ENCODE measurements at places on chromosomes 3 and 15.

- H3K4me1 ChIP-seq: no peaks in the 10 kb centered on the region
- H3K36me3 ChIP-seq: no peaks in the 10 kb centered on the region
- no peak for DNase-seq
- no peak overlapping the region for H3K4me3 ChIP-seq
- no peaks in the 10 kb centered on the region for H3K27me3 ChIP-seq
Observed at GRCh38 chr3:133196527-133196926, 158.3 kb downstream of the TMEM108 start.

- no peak for DNase-seq
- no peak overlapping the region for H3K27ac ChIP-seq
- H3K27me3 ChIP-seq: no peaks in the 10 kb centered on the region
- H3K4me3 ChIP-seq: no peak overlapping the region
- no peaks in the 10 kb centered on the region for H3K36me3 ChIP-seq
Observed at GRCh38 chr3:114155370-114155821, 23.5 kb downstream of the DRD3 start.

DNA sequence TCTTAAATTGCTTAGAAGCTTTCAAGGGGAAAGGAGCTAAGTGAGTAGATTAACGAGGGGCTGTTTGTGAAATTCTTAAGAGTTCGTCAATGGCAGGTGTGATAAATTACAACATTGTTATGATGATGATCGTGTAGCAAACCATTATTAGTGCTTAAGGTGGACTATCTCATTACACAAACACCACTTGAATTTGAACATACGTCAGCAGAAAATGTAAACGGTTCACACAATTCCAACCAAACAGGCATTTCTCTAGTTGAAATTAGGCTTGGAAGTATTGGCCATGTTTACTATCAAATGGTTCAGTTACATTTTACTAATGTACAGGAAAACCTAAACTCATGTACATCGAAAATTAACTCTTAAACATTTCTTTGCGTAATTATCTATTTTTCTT, 102.8 kb downstream of the PYDC2 start:
- no peaks in the 10 kb centered on the region for H3K27me3 ChIP-seq
- H3K4me1 ChIP-seq: no peaks in the 10 kb centered on the region
- no peak overlapping the region for H3K27ac ChIP-seq
- no peaks in the 10 kb centered on the region for H3K36me3 ChIP-seq
- no peak overlapping the region for H3K4me3 ChIP-seq
- DNase-seq: no peak

DNA sequence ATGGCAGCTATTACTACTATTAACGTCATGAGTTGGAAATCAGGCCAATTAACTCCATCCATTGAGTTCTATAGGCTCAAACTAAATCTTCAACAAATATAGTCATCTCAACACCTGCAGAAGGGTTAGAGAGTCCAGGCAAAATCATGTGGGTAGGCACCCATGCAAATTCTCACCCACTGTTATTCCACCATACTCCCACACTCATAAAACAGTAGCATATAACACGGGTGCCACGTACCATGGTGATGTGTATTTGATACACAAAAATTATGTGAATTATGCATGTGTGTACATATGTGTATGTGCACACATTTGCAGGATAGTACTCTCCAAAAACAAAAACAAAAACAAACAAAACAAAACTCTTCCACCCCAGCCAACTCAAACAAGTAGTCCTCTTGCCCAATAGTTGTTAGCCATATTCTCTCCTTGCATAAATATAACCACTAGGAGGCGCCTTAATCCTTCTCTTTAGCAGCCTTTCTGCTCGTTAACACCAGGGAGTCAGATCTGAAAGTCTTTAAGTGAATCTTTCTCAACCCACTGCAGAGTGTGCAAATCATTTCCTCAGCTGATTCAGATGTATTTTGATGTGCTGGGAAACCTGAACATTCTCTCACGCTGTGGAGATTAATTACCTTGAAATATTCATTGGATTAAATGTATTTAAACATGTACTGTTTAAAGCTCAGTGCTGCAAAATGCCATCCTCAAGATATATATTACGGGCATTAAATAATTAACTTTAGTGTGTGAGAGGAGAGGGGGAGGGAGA, 38.0 kb upstream of the COPB2 start:
- DNase-seq: no peak
- no peaks in the 10 kb centered on the region for H3K36me3 ChIP-seq
- H3K4me3 ChIP-seq: no peak overlapping the region
- no peak overlapping the region for H3K27ac ChIP-seq

DNA sequence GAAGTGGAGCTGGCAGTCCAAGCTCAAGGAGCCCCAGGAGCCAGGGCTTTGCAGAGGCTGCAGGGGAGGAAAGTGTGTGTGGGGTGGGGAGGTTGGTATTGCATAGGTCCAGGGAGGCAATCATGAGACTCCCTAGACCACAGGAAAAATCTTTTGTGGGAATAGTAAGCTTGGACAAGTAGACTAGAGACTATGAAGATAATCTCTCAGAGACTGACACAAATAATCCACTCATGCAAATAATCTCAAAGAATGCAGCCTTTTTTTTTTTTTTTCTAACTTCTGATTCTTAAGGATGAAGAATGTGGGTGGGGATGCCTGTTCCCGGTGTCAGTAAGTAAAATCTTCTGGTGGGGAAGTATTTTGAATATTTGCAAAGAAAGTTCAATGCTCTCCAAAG, 113.7 kb downstream of the GREM1 start:
- no peak for DNase-seq
- H3K27me3 ChIP-seq: no peaks in the 10 kb centered on the region
- no peaks in the 10 kb centered on the region for H3K36me3 ChIP-seq
- no peaks in the 10 kb centered on the region for H3K4me1 ChIP-seq
- H3K4me3 ChIP-seq: no peak overlapping the region

- no peak overlapping the region for H3K4me3 ChIP-seq
- no peak for DNase-seq
- H3K27me3 ChIP-seq: no peaks in the 10 kb centered on the region
- no peak overlapping the region for H3K27ac ChIP-seq
- H3K4me1 ChIP-seq: no peaks in the 10 kb centered on the region
Observed at GRCh38 chr3:37833302-37834186, 28.1 kb upstream of the CTDSPL start.

DNA sequence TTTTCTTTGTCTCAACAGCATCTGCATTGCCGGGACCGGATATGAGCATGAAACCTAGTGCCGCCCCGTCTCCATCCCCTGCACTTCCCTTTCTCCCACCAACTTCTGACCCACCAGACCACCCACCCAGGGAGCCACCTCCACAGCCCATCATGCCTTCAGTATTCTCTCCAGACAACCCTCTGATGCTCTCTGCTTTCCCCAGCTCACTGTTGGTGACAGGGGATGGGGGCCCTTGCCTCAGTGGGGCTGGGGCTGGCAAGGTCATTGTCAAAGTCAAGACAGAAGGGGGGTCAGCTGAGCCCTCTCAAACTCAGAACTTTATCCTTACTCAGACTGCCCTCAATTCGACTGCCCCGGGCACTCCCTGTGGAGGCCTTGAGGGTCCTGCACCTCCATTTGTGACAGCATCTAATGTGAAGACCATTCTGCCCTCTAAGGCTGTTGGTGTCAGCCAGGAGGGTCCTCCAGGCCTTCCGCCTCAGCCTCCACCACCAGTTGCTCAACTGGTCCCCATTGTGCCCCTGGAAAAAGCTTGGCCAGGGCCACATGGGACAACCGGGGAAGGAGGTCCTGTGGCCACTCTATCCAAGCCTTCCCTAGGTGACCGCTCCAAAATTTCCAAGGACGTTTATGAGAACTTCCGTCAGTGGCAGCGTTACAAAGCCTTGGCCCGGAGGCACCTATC, 5.0 kb downstream of the NUTM1 start:
- no peak for DNase-seq
- no peaks in the 10 kb centered on the region for H3K27me3 ChIP-seq
- no peaks in the 10 kb centered on the region for H3K36me3 ChIP-seq
- H3K4me1 ChIP-seq: no peaks in the 10 kb centered on the region
- no peak overlapping the region for H3K4me3 ChIP-seq

- peak overlapping the region; percentile 78 for H3K27ac ChIP-seq
- H3K4me1 ChIP-seq: peaks cover 79% of the 10 kb centered on the region
- peaks cover 61% of the 10 kb centered on the region for H3K36me3 ChIP-seq
- no peaks in the 10 kb centered on the region for H3K27me3 ChIP-seq
- no peak overlapping the region for H3K4me3 ChIP-seq
- peak; percentile 33 for DNase-seq
Observed at GRCh38 chr15:64856429-64857145, 14.9 kb downstream of the PLEKHO2 start.

DNA sequence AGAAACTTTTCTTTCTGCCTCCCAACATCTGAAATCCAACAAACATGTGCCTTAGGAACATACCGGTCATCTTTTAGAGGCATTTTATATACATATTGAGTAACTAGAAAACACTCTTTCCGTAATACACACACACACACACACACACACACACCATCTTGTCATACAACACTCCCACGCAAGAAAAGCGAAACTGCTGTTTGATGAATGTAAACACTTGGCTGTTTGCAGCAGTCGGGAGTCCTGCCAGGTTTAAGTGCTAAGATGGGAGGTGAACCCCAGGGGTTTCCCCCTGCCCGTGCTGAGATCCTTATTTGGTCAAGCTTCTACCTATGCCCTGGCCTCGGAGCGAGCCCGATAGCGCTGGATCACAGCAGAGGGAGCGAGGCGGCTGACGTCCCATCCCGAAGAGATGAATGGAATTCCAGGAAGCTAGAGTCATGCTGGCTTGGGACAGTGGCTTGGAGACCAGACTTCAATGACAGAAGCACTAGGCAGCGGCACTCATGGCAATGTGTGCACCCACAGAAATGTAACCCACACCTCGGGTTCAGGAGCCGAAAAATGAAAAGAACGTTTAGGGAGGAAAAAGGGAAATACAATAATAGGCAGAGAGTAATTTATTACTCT, 1.3 kb upstream of the THBS1 start:
- peaks cover 30% of the 10 kb centered on the region for H3K4me1 ChIP-seq
- DNase-seq: peak; percentile 50
- H3K27ac ChIP-seq: peak overlapping the region; percentile 91
- no peaks in the 10 kb centered on the region for H3K36me3 ChIP-seq
- H3K4me3 ChIP-seq: peak overlapping the region; percentile 61
- H3K27me3 ChIP-seq: no peaks in the 10 kb centered on the region

- H3K4me3 ChIP-seq: no peak overlapping the region
- no peaks in the 10 kb centered on the region for H3K36me3 ChIP-seq
- H3K27ac ChIP-seq: no peak overlapping the region
- H3K27me3 ChIP-seq: no peaks in the 10 kb centered on the region
- H3K4me1 ChIP-seq: no peaks in the 10 kb centered on the region
- DNase-seq: peak; percentile 72
Observed at GRCh38 chr3:141011232-141011996, 39.7 kb upstream of the SPSB4 start.

Data from upper lobe of left lung (tissue), 6 donors.